ENCODE measurements at places on chromosomes 6 and 20.

GRCh38 chr6:26175428-26176181, 88.4 kb downstream of the HFE start:
- no peak for DNase-seq

DNA sequence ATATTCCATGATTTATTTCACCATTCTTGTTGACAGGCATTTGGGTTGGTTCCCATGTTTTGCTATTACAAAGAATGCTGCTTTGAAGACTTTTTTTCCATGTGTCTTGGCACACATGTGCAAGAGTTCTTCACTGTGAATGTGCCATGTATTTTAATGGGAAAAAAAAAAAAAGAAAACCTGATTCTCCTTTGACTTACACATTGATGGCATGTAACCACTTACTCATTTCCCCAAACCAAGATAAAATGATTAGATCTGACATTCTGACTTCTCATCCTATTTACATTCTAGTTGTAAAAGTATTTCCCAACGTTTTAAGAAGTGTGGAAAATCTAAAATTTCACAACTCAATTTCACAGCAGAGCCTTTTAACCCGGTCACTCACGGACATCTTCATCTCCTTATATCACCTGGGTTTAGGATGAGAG, 4.4 kb downstream of the CAP2 start:
- no peak for DNase-seq

GRCh38 chr20:4797275-4797674, 75.6 kb downstream of the PRND start:
- DNase-seq = no peak

- no peak for DNase-seq
Observed at GRCh38 chr6:46473881-46474280, 17.4 kb downstream of the RCAN2 start.

DNA sequence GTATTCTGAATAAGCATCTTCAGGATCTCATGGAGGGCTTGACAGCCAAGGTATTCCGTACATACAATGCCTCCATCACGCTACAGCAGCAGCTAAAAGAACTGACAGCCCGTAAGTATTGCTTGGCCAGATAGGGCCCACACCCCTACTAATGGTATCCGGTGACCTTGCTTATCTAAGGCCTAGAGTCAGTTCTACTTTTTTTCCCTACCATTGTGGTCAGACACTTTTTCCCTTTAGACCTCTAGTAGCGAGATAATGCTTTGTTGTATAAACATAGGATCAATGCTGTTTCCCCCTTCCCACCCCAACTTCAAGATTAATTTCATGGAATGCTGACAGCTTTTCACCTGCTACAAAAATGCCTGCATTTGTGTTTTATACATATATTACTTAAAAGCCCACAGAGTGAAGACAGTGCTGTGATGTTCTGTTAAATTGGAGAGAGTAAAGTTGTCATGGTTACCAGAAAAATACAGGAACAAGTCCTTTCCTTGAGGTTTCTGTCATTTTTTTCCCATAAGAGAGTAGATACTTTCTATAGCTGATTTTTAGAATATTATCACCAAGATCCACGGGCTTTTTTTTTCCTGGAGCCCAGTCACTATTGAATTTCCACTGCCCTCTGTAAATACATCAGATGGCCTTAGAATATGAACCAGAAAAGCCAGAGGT, 20.9 kb upstream of the PLCG1 start:
- DNase-seq = no peak

DNA sequence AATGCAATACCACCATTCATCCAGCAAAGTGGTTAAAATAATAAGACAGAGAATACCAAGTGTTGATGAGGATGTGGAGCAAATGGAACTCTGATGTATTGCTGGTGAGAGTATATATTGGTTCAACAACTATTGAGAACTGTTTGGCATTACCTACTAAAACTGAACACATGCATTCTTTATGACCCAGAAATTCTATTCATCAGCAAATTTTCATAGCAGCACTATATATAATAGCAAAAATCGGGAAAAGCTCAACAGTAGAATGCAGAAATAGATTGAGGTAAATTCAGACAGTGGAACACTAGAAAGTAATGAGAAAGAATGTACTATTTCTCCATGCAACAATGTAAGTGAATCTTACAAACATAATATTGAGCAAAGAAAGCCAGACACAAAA, 62.2 kb upstream of the FOXP4 start:
- DNase-seq = no peak

DNA sequence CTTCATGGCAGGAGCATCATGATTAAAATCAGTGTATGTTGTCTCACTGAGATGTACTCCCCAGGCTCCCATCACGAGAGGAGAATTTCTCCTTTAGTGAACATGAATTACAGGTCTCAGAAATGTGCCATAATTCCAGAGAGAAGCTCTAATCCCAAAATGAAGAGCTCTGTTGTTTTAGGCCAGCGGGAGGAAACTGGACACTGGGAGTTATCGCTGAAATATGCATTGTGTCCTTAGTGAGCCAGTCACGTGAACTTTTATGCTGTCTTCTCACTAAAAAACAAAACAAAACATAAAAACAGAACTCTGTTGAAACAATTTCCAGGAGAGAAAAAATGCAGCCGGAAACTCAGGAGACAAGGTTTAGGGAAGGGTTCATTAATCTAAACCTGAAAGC, 315.7 kb upstream of the NT5E start:
- DNase-seq = no peak

- no peak for DNase-seq
Observed at GRCh38 chr6:66638099-66638498, 931.1 kb upstream of the EYS start.

- no peak for DNase-seq
Observed at GRCh38 chr6:31114970-31115849, 610 bp downstream of the PSORS1C1 start.

DNA sequence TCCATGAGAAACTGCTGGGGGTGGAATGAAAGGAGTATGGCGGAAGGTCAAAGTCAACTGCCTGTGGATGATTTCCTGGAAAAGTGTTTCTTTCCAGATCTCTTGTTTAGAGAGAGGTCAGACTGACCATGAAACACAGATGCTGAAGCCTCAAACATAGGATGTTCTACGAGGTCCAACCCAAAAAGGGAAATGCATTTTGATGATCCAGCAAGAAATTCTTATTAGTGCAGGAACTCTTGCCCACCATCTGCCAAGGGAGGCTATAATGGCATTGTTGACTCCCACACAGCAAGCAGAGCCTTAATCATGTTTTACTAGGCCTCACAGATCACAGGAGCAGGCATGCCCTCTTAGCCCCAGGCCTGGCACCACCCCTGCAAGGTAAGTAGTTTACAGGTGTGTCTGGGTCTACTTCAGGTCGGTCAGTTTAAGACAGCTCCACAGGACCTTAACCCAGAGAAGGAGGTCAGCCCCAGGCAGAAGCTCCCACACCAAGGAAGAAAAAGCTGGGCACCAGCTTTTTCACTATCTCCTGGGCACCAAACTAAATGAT, 67.6 kb upstream of the CNKSR3 start:
- DNase-seq = no peak

- DNase-seq = no peak
Observed at GRCh38 chr6:51387907-51388306, 569.2 kb downstream of the TFAP2B start.

DNA sequence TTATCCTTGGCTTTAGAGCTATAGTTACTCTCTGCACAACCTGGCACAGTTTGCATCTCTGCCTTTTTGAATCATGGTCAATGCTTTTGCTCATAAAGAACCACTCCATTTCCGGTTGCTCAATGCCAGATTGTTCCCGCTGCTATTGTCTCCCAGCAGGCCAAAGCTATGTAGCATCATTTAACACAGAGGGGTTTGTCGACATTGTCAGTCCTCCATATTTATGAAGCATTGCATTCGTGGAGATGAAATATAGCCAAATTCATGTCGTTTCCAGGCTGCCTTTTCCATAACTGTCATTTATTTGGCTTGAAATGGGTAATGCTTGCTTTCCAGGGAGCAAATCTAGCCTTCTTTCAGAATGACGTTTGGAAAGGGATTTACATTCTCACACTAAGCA, 598.8 kb downstream of the EPHA7 start:
- no peak for DNase-seq

DNA sequence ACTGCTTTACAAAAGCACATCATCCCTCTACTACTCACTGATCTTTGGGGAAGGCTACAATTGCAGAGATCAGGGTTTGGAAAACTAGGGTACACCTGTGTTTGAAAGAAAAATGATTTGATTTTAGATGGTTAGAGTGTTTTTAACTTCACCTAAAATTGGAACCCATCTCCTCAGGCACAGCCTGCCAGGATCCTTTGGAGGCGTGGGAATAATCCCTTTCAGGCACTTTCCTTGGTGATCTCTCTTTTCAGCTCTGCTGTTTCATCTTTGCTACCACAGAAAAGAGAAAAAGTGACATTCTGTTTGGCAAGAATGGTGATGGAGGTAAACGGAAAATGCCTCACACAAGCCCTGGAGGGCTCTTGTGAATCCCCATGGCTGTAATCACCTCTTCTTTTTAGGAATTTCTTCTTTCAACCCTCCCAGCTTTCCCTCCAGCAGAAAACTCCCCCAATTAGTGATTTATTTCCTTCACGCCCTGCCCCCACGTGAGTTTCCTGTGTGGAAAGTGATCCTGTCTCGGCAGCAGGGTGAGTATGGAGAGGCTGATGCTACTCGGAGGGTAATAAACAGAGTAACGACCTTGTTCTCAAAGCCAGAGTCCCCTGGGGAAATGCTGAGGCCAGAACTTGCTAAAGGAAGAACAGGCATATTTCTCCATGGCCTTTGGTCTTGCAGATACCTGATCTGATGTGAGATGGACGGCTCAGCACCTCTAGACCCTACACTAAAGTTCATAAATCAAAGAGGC, 9.2 kb downstream of the KCNG1 start:
- DNase-seq = no peak

- DNase-seq = no peak
Observed at GRCh38 chr20:61397790-61398189, 145.7 kb downstream of the CDH4 start.

DNA sequence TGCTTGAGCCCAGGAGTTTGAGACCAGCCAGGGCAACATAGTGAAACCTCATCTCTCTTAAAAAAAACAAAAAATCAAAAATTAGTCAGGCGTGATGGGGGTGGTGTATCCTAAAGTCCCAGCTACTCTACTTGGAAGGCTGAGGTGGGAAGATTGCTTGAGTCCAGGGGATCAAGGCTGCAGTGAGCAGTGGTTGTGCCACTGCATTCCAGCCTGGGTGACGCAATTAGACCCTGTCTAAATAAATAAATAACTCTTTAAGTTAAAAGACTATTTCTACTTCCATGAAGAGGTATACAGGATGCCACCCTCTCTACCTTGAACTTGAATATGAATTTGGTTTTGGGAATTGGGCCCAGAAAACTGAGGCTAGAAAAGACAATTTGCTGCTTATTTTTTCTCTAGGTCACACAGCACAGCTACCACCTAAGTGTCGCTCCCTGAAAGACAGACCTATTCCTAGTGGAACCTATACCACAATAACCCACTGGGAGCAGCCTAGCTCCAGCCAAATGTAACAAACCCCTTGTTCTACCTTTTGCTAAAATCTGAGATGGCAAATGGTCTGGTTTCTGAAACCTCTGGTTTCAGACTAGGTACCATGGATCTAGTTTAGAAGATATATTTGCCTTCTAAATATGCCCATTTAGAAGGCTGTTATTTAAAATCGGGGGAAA, 35.2 kb downstream of the HMGCLL1 start:
- no peak for DNase-seq

DNA sequence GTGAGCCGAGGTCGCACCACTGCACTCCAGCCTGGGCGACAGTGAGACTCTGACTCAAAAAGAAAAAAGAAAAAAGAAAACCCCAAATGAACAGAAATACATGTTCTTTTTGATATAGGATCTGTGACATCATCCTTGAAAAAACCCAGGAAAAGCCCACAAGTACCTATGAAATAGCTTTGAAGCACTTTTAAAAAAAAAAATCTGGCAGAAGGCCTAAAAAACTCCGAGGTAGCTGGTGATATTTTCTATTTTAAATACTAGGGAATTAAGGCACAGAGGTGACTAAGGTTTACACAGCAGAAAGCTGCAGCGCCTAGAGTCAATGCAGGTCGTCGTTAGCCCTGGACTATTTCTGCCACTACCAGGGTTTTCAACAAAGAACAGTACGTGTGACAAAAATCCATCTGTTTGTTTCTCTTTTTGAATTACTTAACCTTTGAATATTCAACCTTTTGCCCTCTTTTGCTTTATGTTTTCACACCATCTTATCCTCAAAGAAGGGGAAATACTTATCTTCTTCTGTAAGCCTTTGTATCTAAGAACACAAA, 39.4 kb upstream of the EEF1A1 start:
- DNase-seq = no peak

DNA sequence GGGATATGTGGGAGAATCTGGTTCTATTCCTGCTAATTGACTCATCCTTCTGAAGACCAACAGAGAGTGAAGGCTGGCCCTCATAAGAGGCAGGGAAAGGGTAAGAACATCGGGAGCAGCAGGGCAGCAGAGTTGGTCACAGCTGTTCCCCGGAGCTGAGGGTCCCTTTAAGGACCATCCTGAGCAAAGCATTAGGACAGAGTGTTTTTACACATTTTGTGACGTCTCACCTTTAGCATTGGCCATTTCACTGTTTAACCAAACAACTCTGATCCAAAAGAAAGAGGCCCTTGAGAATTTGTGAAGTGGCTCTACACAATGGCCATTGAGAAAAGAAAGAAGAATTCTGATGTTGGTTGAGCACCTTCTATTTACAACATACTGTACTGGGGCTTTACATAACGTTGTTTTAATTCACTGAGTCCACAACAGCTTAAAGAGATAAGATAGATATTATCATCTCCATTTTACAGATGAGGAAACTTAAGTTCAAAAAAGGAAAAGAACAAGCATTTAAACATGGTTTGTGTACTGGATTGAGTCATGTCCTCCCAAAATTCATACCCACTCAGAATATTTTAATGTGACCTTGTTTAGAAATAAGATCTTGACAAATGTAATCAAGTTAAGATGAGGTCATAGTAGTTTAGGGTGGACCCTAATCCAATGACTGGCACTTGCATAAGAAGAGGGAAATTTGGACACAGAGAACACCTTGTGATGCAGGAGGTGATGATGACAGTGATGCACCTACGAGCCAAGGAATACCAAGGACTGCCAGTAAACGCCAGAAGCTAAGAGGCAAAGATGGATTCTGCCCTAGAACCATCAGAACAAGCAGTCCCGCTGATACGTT, 62.0 kb downstream of the VGLL2 start:
- DNase-seq = no peak

- no peak for DNase-seq
Observed at GRCh38 chr6:105601541-105602236, 198.8 kb upstream of the PREP start.

GRCh38 chr6:5108536-5109150, 23.5 kb downstream of the PPP1R3G start:
- no peak for DNase-seq

DNA sequence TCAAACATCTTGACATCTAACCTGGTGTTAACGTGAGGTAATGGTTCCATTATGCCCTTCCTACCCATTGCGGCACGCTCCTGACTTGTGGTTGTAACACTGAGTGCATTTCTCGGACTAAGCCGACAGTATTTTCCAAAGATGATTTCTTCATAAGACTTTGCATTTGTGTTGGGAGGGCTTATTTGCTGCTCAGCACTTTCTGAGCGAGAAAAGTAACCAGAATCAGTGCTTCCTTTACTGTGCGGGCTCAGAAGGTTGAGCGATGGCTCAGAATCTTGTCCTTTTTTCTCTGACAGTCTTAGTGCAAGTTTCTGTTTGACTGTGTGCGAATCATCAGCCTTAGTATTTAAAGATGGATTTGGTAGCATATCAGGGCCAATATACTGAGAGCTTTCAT, 171.7 kb downstream of the HIVEP2 start:
- DNase-seq = no peak
